Right forelimb (tissue), 1 donor: ENCODE measurements at places on chromosomes 6 and 20.

DNA sequence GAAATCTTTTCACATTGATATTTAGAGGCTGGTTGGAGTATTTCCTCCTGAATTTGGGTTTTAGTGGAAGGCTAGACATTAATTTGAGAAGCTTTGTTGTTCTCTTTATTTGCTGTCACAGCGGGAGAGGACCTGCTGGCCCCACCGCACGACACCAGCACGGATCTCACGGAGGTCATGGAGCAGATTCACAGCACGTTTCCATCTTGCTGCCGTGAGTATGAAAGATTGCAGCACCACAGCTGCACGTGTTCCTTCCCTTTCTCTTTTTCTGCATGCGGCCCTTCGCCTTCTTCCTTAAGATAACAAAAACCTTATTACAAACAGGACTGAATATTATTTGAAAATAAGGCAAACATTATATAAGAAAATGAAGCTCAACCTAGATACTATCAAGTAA is 555.5 kb downstream of the UTRN start:
- no peak for DNase-seq

DNA sequence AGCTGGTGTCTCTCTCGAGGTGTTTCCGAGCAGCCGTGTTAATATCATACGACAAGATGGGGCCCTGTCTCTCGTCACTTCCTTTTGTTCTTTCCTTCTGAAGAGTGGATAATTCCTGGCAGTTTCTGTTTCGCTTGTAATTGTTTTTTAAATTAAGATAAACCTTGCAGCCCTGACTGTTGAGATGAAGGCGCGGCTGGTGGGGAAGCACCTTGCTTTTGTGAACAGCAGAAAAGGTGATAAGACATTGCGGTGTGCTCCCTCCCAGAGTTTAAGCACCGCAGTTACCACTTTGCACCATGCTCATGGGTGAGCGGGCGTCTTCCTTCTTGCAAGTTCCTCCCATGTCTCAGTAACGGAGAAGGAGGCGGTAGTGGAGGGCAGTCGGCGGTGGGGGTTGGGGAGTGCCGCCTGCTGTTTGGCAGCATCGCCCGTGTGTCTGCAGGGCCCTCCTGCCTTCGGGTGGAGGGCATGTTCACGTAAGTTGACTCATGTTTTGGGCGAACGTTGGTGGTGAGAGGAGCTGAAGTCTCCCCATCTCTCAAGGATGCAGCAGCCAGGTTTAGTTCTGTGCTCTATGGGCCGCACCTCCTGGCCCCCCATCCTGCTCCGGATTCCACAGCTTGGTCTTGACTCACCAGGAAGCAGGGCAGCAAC is 345.9 kb downstream of the TAF4 start:
- no peak for DNase-seq

- peak; percentile 71 for DNase-seq
These were observed 788 bp downstream of the UST start for GRCh38 chr6:148747471-148748165.

- DNase-seq = peak; percentile 74
These were observed 18.5 kb downstream of the SNRPB start for GRCh38 chr20:2451939-2452732.

GRCh38 chr20:53774461-53775203 is 181.0 kb upstream of the ZNF217 start:
- DNase-seq = peak; percentile 72

DNA sequence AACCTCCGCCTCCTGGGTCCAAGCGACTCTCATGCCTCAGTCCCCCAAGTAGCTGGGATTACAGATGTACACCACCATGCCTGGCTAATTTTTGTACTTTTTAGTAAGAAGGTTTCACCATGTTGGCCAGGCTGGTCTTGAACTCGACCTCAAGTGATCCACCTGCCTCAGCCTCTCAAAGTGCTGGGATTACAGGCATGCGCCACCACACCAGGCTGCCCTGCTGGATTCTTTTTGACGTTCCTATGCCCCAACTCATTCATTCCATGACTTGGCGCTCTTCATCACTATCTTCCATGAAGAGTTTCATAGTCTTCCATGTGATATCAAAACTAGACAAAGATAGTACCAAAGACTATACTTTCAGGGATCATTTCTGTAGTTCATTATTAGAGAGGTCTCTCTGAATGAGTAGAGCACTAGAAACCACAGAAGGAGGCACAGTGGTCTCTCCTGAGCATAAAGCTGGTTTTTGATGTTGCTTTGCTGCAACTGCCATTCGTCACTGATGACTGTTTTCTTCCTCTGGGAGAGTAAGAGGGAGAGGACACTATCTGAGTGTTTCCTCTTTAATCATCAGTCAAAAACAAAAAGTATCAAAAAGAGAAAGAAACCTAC is 23.5 kb downstream of the DNAAF9 start:
- no peak for DNase-seq

DNA sequence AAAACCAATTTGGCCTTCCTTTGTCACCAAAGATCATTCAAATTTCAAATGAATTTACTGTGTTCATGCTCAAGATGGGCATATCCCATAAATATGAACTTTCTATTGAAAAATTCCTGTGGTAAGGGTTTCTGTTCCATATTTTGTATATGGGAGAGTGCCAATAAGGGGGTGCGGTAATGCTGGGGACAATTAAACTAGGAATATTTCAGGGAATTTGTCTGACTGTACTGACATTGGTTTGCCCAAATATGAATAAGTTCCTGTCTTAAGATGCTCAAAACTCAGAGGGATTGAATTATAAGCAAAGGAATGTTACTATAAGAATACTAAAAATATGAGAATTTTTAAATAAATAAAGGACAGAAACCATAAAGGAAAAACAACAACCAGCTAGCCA is 553.0 kb upstream of the MARCKS start:
- DNase-seq = no peak

- DNase-seq = peak; percentile 80
These were observed 4.3 kb downstream of the GABBR1 start for GRCh38 chr6:29628419-29629281.

- DNase-seq = no peak
These were observed 39.1 kb upstream of the ARHGAP18 start for GRCh38 chr6:129748901-129749748.

GRCh38 chr6:71346334-71346694 is 57.7 kb downstream of the OGFRL1 start:
- DNase-seq = no peak

- DNase-seq = peak; percentile 45
These were observed 735 bp downstream of the FAM135A start for GRCh38 chr6:70413992-70414494.

DNA sequence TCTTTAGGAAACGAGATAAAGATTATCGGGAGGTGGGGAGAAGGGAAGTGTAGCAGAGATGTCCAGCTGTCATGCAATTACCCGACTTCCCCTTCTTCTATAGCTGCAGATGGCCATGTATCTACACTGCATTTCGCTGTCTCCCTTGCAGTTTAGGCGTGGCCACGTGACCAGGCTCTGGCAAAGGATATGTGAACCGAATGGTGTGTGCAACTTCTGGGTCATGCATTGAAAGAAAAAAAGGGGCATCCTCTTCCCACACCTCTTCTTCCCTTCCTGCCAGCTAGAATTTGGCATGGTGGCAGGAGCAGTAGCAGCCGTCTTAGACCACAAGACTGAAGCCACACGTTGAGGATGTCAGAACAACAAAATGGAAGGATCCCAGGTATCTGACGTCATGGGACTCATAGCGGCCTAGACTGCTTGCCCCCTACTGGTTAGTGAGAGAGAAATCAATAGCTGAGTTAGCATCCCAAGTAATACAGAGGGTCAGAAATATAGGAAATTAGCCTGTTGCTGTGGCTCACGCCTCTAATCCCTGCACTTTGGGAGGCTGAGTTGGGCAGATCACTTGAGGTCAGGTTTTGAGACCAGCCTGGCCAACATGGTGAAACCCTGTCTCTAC is 32.8 kb downstream of the TCF15 start:
- DNase-seq = no peak

DNA sequence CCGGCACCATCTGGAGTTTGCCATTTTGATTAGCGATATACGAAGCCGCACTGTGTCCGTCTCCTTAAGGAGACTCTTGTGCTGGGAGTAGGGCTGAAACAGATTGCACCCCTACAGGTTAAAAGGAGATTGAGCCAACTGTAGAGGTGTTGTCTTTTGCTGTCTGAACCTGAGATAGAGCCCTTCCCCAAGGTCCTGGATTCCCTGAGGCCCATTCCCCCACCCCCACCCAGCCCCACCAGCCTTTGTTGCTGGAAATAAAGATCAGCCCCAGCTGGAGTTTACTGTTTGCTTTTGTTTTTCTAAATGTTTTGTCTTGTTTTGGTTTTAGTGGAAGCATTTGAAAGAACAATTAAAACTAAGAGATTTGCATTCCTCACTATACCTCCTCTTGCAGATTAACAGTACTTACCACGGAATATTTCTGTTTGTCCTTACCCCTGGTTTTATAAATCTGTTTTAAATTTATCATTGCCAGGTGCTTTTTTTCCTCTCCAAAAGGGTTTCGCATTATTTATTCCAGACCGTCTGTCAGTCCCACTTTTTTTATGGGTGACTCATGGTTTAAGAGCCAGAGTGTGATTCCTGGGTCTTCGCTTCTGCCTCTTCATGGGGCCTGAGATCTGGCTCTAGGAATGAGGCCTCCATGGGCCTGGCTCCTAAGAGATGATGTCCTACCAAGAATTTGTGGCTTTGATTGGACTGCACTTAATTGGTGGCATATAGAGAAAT is 169.2 kb downstream of the DTNBP1 start:
- DNase-seq = peak; percentile 15

DNA sequence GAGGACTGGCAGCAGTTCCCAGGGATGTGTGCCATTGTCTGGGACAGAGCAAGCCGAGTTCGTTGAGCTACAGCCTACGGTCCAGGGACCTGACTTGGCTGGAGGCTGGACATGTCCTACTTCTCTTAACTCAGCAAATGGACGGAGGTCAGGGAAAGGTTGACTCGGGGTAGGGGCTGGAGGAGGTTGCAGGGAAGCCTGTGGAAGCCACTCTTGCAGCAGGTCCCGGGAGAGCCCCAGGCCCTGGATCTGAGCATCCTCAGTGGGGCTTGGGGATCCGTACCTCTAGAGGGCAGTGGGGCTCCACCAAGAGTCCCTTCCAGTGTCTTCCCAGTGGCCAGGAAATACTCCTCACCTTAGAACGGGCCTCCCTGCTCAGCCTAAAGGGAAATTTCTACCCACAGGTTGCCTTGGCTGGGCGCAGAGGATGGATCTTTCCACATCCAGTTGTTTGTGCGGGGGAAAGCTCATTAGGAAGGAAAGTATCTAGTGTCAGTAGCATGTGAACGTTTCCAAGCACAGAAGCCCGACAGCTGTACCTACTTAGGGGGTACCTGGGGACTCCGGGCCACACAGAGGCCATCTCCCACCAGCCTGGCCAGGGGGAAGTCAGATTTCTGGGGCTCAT is 170.2 kb downstream of the NFATC2 start:
- DNase-seq = peak; percentile 82

DNA sequence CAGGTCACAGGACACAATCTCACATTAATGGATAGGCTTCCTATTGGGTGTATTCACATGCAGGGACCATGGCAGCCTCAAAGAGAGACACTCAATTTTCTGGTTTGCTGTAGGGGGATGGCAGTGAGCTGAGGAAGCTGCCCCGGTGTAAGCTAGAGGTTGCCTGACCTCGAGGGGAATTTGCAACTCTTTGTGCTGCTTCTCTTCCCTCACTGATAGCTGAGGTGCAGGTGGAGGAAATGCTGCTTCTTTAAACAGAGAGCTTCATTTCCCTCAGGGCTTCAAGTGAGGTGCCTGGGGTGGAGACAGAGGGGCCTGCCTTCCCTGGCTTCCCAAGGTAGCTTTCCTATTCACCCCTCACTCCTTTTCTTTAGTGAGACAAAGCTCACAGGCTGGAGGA is 151.9 kb downstream of the CD83 start:
- no peak for DNase-seq
